ENCODE measurements at places on chromosomes 4 and X.
A peak's percentile ranks its signal among the peaks of the same experiment; 100 is the strongest.

DNA sequence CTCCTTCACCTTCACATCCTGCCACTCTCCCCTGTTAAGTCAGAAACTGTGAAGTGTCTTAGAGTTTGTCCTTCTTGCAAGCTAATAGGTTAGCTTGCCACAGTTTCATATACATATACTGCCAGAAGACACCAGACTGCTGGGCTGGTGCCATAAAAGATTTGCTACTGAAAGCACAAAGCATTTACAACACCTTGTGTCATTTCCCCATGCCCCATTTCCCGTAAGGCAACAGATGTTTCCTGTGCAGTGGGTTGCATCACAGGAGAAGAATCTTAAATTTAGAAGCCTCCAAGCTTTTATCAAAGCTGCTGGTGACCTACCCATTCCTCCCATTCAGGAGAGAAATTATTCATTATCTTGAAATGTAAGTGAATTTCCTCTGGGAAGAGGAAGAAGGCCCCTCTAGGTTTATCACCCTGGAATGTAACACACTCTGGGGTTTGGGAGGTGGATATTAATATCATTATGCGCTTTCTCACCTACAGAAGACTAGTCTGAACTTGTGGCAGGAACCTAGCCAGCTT is 34.5 kb upstream of the RAB33B start:
- peak; percentile 35 for DNase-seq

DNA sequence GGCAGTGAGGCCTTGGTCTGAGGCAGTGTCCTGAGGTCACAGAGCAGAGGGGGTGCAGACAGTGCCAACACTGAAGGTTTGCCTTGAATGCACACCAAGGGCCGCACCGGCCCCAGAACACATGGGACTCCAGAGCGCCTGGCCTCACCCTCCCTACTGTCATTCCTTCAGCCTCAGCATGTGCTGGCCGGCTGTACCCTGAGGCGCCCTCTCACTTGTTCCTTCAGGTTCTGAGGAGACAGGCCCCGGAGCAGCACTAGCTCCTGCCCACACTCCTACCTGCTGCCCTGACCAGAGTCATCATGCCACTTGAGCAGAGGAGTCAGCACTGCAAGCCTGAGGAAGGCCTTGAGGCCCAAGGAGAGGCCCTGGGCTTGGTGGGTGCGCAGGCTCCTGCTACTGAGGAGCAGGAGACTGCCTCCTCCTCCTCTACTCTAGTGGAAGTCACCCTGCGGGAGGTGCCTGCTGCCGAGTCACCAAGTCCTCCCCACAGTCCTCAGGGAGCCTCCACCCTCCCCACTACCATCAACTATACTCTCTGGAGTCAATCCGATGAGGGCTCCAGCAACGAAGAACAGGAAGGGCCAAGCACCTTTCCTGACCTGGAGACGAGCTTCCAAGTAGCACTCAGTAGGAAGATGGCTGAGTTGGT is 2.4 kb downstream of the MAGEA12 start:
- DNase-seq, result no peak

GRCh38 chrX:115949900-115950822 is 220.4 kb upstream of the AGTR2 start:
- DNase-seq, result no peak

DNA sequence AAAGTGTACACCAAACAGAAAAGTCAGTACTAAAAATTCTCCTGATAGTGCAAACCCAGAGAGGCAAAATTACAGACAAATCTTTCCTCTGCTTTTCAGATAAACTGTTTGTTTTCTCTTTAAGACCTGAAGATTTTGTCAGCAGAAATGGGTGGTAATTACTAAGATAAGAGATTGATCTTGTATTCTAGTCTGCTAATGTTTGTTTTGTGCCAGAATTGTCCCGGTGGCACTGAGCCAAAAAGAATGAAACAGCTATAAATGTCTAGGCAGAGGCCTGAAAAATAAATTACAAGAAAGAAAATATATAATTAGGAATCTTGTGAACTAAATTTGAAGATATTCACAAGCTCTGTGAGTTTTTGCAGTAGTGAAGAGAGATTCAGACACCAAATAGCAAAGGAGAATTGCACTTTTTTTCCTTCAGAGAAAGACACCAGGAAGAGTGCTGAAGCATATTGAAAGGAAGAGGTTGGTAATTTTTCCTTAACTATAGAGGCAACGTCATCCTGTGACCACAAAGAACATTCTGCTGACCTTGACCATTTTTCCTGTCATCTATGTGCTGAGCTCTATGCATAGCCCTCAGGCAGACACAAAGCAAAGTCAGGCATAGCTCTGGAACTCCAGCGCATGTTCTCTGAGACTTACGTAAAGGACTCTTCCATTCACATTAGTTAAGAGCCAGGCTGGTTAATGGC is 314.5 kb upstream of the RASGEF1B start:
- no peak for DNase-seq

GRCh38 chrX:153640736-153641575 is 6.0 kb upstream of the DUSP9 start:
- DNase-seq, result no peak

GRCh38 chr4:186244835-186245234 is 17.5 kb downstream of the KLKB1 start:
- no peak for DNase-seq

- no peak for DNase-seq
Observed at GRCh38 chr4:137823007-137823406, 290.7 kb upstream of the PCDH18 start.

- no peak for DNase-seq
Observed at GRCh38 chr4:133869486-133869885, 332.1 kb downstream of the PABPC4L start.

GRCh38 chrX:40780082-40780481 is 44.7 kb upstream of the MED14 start:
- DNase-seq, result no peak

DNA sequence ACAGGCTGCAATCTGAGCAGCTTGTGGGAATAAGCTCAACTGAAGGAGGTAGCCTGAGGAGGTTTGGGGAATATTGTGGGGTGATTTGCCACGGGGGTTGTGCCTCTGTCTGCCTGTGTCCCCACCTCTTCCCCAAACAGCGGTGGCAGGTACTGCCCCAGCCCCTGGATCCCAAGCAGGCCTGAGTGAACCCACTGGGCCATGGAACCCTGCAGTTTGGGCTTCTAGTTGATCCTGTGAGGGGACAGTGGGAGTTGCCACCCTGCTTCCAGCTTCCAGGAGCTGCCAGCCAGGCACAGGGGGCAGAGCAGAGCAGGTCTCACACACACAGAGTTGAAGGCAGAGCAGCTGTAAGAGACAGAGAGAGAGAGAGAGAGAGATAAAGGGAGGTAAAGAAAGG is 97.4 kb downstream of the PJA1 start:
- no peak for DNase-seq

GRCh38 chr4:101328063-101328602 is 19.2 kb downstream of the PPP3CA start:
- DNase-seq, result no peak

DNA sequence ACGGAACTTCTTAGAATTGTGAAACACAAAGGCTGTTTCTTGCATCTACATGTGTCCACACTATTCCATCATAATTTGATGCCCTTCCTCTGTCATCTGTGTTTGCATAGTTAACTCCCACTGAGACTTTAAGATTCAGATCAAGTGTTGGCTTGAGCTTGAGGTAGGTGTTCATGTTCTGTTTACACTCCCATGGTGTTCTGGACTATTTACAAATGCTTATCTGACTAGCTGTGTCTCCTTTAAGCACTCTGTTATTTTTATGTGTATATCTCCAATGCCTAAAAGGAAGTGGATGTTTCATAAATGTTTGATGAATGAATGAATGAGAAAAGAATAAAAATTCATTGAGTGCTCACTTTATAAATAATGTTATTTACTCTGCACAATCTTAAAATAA is 622.7 kb downstream of the RAB28 start:
- no peak for DNase-seq

GRCh38 chrX:38882894-38883626 is 81.8 kb downstream of the MID1IP1 start:
- no peak for DNase-seq

DNA sequence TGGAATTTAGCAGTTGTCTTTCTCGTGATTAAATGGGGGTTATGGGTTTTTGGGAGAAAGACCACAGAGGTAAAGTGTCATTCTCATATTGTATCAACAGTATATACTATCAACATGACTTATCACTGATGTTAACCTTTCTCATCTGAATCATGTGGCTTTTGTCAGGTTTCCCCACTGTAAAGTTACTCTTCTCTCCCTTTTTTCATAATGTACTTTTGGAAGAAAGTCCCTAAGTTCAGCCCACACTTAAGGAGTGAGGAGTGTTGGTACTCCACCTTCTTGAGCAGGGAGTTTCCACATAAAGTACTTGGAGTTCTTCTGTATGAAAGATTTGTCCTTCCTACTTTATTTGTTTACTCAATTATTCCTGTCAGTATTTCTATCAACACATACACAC is 169.9 kb downstream of the ZNF330 start:
- DNase-seq, result no peak

DNA sequence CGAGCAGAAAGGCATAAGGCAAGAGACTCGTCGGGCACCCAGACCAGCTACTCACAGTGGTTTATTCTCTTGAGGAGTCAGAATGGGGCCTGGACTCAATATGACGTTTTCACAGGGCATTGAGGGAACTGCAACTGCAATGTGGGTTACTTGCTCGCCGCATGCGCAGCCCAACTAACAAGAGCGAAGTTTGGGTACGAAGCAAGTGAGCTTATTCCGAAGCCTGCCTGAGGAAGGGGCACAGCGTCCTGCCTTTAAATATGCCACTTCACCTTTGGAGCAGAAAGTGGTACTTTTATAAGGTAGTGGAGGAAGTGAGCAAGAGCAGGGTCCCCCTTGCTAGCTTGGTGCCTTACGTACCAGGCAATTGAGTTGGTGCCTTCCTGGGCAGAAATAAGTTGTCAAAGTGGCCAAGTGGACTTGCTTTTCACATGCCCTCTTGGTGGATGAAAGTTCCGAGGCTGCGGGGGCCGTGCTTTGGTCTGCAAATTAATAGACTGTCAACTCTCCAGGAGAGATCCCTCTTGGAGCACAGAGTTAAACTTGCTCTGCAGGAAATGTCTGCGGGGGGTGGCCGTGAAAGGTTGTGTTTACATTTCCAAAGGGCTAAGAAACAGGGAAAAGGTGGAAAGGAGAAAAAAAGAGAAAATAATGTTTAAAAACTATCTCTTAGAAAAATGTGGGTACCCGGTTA is 480.4 kb downstream of the TRIML1 start:
- no peak for DNase-seq

DNA sequence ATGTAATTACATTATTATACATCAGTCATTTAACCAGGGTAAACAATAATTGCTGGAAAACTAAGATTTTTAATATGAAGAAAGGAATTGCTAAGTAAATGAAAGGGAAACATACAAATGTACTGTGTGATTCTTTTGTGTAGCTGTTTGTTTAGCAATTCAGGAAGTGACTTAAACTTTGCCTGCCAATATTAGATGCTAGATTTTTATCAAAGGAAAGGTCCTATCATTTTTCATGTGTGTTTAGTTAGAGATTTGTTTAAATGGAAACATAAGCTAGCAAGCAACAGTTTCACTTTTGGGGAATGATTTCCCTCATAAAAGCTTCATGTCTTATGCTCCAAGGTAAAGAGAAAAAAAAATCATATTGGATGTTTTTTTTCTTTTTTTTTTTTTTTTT is 95.1 kb upstream of the LIMCH1 start:
- no peak for DNase-seq

GRCh38 chrX:13374364-13374763 is 54.5 kb upstream of the ATXN3L start:
- no peak for DNase-seq

- DNase-seq, result no peak
Observed at GRCh38 chr4:107818301-107818910, 6.3 kb upstream of the SGMS2 start.

DNA sequence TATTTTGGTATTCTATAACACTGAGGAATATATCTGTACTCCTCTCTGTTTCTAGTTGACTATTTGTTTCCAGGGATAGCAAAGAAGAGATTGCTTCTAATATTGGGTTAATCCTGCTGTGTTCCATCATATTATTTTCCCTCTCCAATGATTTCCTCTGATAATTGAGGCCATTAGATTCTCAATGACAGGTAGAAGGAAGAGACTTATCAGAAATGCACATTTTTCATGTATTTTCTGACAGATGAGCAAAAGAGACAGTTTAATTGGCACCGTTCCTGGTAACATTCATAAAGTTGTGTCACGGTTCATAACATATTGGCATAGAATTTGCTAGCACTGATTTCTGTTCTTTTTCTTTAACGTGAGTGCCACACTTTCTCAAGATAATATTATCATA is 58.2 kb downstream of the NRK start:
- no peak for DNase-seq

- DNase-seq, result no peak
Observed at GRCh38 chrX:120428309-120428708, 40.8 kb downstream of the LAMP2 start.

GRCh38 chr4:184375027-184375426 is 99.3 kb downstream of the IRF2 start:
- no peak for DNase-seq

DNA sequence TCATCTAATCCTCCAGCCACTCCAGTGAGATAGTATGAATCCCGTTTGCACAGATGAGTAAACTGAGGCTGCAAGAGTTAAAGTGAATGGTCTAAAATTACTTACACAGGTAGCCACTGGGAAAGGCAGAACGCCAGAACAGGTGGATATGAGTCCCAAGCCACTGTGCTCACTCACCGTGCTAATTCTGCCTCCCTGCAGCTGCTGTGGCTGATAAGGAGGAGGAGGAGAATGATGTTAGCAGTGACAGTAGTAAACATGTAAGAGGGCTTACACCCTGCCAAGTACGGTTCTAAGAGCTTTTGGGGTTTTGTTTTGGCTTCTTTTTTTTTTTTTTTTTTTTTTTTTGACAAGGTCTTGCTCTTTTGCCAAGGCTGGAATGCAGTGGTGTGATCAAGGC is 90.5 kb upstream of the PRPS2 start:
- no peak for DNase-seq

DNA sequence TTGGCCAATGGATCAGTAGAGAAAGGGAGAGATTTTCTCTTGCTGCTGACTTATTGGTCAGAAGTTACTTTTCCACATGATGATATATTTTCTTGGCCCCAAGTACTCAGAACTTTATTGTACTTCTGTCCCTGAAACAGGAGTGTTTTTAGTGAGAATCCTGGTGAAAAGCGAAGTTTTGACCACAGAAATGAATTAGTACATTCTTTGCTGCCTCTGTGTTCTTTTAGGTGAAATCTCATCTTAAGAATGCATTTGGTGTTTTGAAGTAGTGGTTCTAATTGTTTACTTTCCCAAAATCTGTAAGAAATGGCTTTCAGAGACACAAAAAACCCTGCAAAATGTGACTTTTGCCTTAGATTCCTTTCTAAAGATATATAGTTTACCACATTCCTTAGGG is 240.4 kb downstream of the FRMPD4 start:
- DNase-seq, result no peak

- no peak for DNase-seq
Observed at GRCh38 chr4:169225058-169225751, 45.6 kb downstream of the SH3RF1 start.

- DNase-seq, result no peak
Observed at GRCh38 chr4:2442175-2442993, 23.6 kb downstream of the CFAP99 start.

- DNase-seq, result no peak
Observed at GRCh38 chr4:107292979-107293378, 256.9 kb upstream of the DKK2 start.
